ENCODE measurements at places on chromosomes 11 and 22. TPM values are rescaled to one million over a fixed set of nuclear protein-coding genes. Genes with fewer than 3 reads are reported as not detected.

Gene POU2AF2
- total RNA-seq, result not detected

Gene HEPHL1
- not detected for total RNA-seq

Gene MCM5
- total RNA-seq, result 97.4 TPM

Gene RASD2
- total RNA-seq, result not detected

Gene OVCH2
- total RNA-seq, result not detected

Gene MRGPRF
- not detected for total RNA-seq

Gene VPREB1
- total RNA-seq, result not detected

Gene ROBO4
- not detected for total RNA-seq

Gene SESN3
- 58.9 TPM for total RNA-seq

Gene TMEM132A
- 5.2 TPM for total RNA-seq

Gene FOSL1
- total RNA-seq, result not detected

Gene SMTNL1
- not detected for total RNA-seq

Gene SMC1B
- total RNA-seq, result not detected

Gene RAB38
- 2.6 TPM for total RNA-seq

Gene MRGPRE
- total RNA-seq, result not detected

Gene CSRP3
- not detected for total RNA-seq

Gene TH
- total RNA-seq, result not detected

Gene CRYBB2
- total RNA-seq, result not detected

Gene SLC37A4
- total RNA-seq, result 4.7 TPM

Gene CHRNA10
- 6.0 TPM for total RNA-seq

Gene KRTAP5-7
- total RNA-seq, result not detected

Gene LRRC10B
- 1.0 TPM for total RNA-seq

Gene P2RY6
- total RNA-seq, result not detected

Gene FIBP
- 207 TPM for total RNA-seq

Gene OR4X2
- total RNA-seq, result not detected

Gene FGF19
- not detected for total RNA-seq

Gene CRYBB3
- not detected for total RNA-seq

Gene SLC35F2
- total RNA-seq, result 135 TPM

Gene IFITM1
- total RNA-seq, result 216 TPM

Gene CDKN1C
- total RNA-seq, result not detected

Gene VPREB3
- total RNA-seq, result 642 TPM

Gene BTG4
- not detected for total RNA-seq

Gene ACTN3
- total RNA-seq, result not detected

Gene CNGA4
- total RNA-seq, result 1.7 TPM

Gene GNAZ
- 33.8 TPM for total RNA-seq

Gene PAMR1
- total RNA-seq, result not detected

Gene CALCA
- not detected for total RNA-seq

Gene GALNT18
- not detected for total RNA-seq

Gene LINC01488
- total RNA-seq, result not detected

Gene DAGLA
- not detected for total RNA-seq

Gene TMEM45B
- not detected for total RNA-seq

Gene GGT1
- total RNA-seq, result 36.4 TPM

Gene RAB39A
- total RNA-seq, result 36.2 TPM

Gene MMP8
- total RNA-seq, result not detected

Gene PTPRCAP
- total RNA-seq, result 348 TPM

Gene PIM3
- 15.4 TPM for total RNA-seq

Gene APOBEC3H
- not detected for total RNA-seq

Gene WT1
- total RNA-seq, result 0.69 TPM

Gene MEI1
- total RNA-seq, result 4.9 TPM

All from Karpas-422 (cell line).